ENCODE measurements at places on chromosomes 7 and 10.
A peak's percentile ranks its signal among the peaks of the same experiment; 100 is the strongest.

DNA sequence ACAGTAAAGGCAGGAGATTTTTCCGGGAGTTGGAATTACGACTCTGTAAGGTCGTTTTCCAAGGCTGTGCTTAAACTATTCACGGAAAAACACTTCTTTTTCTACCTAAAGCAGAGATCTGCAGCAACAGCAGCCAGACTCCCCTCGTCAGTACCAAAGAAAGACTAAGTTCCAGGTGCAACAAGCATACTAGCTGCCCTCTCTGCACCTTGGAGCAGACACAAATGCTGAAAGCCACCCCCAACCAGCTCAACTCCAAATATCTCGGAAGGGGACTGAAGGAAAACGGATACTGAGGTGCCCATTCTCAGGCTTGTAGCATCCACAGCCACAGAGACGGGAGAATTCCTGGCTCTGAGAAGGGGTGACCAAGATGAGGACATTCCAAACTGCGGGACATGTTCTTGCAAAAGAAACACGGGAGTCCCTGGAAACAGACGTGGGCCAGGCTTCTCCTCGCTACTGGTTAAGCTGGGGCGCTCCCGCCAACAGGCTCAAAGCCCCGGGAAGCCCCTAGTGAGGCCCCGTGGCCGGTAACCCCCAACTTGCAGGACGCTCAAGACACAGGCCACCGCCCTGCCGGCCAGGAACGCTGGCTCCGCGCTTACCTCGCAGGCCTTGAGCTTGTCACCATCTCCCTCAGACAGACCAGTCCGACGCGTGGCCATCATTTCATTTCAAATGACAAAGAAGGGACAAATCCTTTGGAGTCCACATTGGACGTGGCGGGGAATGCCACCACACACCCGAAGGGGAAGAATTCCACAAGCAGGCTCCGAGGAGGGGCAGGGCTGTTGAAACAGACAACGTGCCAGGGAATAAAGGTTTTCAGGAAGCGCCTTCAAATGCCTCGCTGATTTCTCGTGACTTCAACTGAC lies 2.2 kb downstream of the ARHGAP21 start:
- DNase-seq: peak; percentile 54

DNA sequence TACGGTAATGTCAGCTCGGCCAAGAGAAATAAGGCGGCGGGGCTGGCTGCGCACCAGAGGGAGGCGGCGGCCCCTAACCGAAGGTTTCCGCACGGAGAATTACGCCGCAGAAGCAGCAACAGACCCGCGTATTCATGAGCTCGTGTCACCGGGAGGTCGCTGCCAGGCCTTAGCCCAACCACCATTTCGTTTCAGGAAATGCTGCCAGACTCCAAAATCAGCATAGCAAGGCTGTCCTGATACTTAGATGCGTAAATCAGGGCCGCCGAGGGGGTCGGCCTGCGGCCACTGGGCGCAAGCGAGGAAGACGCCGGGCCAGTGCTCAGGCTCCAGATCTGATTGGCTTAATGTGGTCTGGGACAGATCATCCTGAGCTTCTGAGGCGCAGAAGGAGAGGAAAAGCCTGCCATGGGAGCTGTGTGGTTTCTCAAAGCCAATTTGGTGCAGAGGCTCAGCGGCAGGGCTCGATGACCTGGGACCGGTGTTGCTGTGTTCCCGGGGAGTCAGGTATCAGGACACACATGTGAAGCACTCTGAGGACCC lies 247.9 kb downstream of the BAMBI start:
- no peak for DNase-seq

DNA sequence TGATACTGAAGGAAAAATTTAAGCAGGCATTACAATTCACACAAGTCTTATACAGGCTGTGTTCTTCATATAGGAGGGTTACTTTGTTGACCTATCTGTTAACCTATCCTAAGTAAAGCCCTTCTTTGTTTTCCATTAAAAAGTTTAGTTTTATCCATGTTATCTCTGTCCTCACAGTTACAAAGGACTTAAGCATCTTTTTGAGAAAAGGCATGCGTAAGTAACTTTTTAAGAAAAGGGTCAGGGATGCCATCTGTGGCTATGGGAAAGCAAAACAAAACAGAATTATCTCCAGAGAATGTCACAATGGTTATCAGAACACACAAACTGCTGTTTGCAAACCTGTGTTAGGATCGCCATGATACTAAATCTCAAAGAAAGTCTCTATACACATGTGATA lies 295.8 kb upstream of the MTPN start:
- no peak for DNase-seq

DNA sequence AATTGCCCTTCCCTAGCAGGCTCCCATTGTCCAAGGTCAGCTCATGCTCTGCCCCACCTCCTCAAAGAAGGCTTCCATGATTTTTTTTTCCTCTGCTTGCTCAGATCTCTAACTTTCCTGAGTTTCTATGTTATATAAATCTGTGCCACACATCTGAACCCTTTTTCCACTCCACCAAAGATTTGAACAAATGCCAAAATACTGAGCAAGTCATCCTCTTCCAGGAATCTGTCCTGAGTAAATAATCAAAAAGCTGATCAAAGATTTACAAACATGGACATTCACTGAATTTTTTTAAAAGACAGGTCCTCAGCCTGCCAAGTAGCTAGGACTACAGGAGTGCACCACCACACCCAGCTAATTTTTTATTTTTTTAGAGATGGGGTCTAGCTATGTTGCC lies 102.8 kb upstream of the ARID5B start:
- no peak for DNase-seq

GRCh38 chr7:92292981-92293380 lies 47.2 kb downstream of the ANKIB1 start:
- DNase-seq: no peak

DNA sequence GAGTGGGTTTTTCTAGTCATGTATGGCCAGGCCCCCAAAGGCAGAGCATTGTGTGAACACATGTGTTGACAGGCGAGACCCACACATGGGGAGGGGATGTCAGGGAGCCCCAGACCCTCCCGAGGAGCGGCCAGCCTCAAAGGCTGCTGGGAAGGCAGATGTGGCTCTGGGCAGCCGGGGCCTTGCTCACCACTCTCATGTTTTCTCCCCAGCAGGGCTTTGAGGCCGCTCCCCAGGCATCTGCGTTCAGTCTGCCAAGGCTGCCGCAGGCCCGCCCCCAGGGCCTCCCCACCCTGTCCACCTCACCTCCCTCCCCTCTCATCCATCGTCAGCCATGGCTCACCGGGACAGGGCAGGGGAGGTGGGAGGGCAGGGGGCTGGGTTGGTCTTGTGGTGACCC lies 16.6 kb upstream of the VSIR start:
- DNase-seq: no peak

DNA sequence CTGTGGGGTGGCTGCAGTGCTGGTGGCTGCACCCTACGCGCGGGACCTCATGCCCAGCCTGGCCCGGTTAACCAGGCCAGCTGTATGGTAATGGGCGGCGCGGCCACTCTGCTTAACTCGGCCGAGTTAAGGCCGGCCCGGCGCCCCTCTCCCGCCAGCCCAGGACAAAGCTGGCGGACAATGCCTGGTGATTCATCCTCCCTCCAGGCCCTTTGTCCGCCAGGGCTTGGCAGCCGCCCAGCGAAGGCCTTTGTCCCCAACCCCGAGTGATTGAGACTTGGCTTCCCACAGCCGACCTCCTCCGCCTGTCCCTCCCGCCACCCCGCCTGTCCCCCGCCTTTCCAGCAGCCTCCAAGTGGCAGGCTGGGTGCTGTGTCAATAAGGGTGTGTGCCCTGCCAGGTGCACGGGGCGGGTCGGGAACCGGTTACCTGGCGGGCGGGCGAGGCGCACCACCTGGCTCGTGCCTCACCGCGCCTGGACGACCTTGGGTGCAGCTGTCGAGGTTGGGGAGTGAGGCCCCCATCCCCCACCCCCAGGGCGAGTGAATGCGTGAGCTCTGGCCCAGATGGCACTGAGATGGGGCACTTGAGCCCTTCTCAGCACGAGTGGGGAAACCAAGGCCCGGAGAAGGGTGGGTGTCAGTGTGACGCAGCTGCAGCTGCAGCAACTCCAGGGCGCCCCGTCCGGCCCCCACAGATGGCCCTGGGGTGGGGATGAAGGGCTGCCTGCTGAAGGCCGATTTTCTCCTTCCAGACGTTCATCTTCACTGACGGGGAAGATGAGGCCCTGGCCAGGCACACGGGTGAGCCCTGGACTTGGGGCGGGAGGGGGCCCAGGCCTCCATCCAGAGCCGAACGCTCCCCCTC lies 4.6 kb downstream of the LFNG start:
- DNase-seq: no peak

DNA sequence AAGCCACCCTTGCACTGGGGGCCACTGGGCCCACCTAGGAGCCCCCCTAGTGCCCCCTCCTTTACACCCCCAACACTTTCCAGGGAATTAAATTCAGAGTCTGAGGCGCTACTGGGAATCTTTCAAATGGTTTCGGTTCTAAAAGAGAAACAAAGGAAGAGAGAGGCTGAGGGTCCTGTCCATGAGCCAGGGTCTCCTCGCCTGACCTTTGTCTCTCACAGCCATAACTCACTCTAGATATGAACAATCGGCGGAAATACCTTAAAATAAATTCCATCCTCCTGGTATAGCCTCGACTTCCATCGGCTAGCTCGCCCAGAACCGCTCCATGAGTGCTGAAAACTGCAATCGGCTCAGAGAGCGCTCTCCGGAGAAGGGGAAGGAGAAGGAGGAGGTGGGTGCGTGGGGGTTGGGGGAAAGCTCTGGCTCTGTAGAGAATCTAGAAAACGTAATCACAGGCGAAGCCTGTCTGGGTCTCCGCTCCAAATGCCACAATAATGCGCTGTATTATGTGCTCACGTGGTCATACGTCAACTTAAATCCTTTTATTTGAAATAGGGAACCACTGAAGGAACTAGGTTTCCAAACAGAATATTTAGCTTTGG lies 12.6 kb downstream of the HOXA4 start:
- DNase-seq: no peak

DNA sequence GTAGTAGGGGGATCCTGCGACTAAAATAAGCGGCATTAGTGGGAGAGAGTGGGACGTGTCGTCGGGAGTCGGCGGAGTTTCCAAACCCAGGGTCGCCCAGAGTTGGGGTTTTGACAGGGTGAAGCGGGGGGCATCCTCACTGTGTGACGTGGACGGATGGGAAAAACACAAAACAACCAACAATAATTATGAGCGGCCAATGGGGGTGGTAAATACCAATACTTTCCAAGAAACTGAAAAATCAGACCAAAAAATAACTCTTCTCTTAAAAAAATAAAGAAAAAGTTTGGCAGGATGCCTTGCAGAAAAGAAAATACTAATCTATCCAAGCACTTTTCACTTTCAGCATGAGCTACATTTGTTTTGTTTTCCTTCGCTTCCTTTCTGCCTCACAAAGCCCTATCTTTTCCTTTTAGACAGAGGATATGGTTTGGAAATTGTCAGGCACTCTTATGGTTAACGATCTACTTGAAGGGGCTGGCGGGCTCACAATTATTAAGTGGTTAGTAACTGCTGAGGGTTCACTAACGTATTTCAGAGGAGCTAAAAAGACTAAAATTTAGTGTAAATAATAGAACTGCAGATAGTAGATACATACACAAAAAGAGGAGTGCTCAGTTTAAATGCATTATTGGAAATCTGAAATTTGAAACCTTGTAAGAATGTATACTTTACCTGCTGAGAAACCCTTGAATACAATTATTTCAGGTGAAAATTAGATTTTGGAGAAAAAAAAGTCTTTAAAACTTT lies 802 bp upstream of the CDK6 start:
- no peak for DNase-seq

GRCh38 chr10:71079761-71080380 lies 132.5 kb upstream of the UNC5B start:
- DNase-seq: peak; percentile 28

DNA sequence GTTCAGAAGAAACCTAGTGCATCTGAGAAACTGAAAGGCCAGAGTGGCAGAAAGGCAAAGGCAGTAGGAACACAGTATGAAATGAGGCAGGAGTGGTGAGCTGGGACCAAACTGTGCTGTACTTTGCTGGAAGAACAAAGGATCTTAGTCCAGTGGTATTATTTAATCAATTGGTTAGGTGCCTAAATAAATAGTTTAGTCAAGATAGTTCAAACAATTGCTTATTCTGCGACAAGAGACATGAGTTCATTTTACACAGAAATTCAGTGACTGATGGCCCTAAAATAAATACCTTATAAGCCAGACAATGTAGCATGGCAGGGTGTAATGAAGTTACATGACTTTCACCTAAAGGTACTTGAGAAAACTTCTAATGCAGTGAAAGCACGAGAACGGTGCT lies 181.8 kb upstream of the LRRN3 start:
- no peak for DNase-seq

GRCh38 chr10:98295401-98295811 lies 27.4 kb upstream of the LOXL4 start:
- no peak for DNase-seq

Measured in Caco-2 (cell line).